Activated CD4-positive, alpha-beta T cell treated with anti-CD3 and anti-CD28 coated beads, Interleukin-2, amount 50 U/mL, for 1 hour (primary cell): ENCODE measurements at places on chromosomes 7 and 10.

GRCh38 chr7:137804836-137805235 is 41.9 kb downstream of the DGKI start:
- DNase-seq = no peak

DNA sequence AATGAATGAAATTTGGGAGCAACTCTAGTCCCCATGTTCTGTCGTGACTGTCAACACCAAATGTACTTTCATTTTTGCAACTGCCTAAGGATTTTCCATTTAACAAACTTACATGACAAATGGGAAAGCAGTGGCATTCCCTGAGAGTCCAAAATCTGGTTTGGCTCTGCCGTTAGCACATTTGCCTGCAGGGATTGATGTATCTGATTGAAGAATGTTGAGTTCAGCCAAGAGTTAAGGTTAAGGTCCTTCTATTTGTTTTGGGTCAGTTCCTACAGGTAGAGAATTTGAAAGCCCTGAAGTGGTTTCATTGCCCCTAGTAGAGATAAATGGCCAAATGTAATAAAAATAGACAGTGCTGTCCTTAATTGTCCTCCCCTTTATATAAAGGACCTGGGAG is 406.5 kb upstream of the GALNT17 start:
- DNase-seq = no peak

GRCh38 chr10:565676-566075 is 123.8 kb downstream of the DIP2C start:
- no peak for DNase-seq

GRCh38 chr7:41147606-41148485 is 555.0 kb downstream of the INHBA start:
- DNase-seq = no peak

GRCh38 chr7:20201380-20201779 is 15.8 kb downstream of the MACC1 start:
- no peak for DNase-seq

- DNase-seq = no peak
Measured at GRCh38 chr10:120727001-120727400, 124.2 kb upstream of the WDR11 start.

DNA sequence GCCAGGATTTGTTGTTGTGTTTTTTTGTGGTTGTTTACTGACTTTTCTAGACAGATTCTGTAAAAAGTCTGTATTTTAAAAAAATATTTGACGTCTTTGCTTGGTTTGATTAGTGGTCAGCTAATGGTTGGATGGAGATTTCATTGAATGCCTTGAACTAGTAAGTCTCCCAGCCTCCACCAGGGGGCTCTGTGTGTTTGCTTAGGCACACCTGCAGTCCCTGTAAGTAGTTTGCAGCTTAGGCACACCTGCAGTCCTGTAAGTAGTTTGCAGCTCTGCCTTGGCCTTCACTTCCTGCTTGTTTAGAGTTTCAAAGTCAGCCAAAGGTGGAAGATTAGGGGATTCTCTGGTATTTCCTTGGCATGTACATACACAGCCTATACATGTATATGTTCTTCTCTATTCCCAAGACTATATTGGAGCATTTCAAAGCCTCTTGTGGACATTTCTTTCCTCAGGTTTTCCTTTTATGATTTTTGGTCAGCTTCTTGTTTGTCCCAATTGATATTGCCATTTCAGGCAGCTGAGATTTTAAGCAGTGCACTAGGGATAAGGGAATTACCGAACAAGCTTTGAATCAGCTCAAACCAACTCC is 101.6 kb downstream of the CCSER2 start:
- DNase-seq = peak; percentile 66

- peak; percentile 12 for DNase-seq
Measured at GRCh38 chr10:329361-330099, 194.3 kb downstream of the ZMYND11 start.

DNA sequence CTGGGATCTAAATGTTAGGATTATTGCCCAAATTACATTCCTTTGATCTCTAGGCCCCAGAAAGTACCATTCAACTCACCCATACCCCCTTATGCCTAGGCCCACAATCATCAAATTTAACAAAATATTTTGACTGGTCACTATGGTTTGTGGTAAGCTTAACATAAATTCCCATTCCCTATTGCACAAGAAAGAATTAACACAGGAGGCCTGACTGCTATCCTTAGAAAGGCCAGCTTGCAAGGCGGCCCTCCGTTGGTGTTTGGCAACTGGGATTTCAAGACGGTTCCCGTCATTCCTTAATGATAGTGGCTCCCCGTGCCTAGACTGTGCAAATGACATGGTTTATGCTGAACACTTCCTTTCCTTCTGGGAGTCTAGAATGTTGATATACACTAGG is 29.6 kb downstream of the ARHGAP21 start:
- DNase-seq = no peak

- no peak for DNase-seq
Measured at GRCh38 chr7:11750191-11750590, 81.8 kb downstream of the THSD7A start.

- DNase-seq = no peak
Measured at GRCh38 chr7:13790611-13791010, 198.9 kb downstream of the ETV1 start.

GRCh38 chr10:117221156-117221711 is 19.7 kb upstream of the SLC18A2 start:
- no peak for DNase-seq

DNA sequence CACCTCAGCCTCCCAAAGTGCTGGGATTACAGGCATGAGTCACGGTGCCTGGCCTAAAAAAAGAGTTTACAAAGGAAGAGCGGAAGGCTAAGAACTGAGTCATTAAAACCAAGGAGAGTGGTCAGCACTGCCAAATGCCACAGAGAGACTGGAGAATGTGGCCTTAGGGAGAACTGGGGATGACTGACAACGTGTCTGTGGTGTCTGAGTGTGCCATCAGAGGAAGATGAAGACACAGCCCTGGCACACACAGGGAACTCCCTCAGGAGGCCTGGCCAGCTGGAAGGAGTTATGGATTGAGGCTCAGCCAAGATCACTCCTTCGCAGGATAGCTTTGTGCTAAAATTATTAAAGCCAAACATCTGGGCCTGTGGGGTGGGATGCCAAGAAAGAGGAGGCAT is 3.9 kb upstream of the INA start:
- no peak for DNase-seq

- no peak for DNase-seq
Measured at GRCh38 chr10:48792687-48793096, 108.0 kb downstream of the WDFY4 start.

- DNase-seq = no peak
Measured at GRCh38 chr7:158443688-158444483, 143.7 kb downstream of the PTPRN2 start.

DNA sequence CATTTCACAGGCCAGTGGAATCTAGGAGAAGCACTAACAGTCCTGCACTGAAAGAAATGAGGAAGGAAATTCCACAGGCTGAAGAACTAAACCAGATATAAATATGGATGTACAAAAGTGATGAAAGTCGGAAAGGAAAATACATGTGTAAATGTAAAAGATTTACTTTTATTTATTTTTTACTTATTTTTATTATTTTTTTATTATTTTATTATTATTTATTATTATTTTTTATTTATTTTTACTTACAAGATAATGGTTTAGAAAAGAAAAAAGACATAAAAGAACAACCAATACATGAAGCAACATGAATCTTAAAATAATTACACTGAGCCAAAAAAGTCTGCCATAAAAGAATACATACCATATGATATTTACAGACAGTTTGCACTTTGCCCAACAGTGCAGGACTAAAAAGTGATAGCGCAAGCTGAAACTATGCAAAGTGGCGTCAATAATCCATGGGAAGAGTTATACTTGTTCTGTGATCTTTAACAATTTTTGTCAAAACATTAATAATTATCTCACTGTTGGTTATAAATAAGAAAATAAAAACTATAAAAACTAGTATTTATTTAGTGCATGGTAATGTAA is 317.8 kb upstream of the MKI67 start:
- no peak for DNase-seq

GRCh38 chr10:101896225-101896877 is 52.8 kb upstream of the KCNIP2 start:
- DNase-seq = no peak

DNA sequence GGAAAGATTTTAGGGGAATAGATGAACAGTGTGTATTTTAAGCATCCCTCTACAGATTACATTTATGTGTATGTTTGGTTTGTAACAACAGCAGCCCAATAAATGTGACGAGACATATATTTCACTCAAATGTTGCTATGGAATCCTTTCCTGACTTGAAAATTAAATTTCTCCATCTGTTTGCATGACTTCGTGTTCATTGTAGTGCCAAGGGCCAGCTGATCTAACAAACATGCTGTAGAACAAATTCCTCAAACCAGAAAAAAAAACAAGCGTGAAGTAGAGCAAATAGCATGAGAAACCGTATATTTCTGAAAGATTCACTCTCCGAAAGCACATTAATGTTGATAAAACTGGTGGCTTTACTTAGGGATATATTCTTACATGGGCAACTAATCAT is 87.8 kb downstream of the NRCAM start:
- DNase-seq = no peak

- no peak for DNase-seq
Measured at GRCh38 chr7:471191-471865, 48.3 kb downstream of the PDGFA start.

DNA sequence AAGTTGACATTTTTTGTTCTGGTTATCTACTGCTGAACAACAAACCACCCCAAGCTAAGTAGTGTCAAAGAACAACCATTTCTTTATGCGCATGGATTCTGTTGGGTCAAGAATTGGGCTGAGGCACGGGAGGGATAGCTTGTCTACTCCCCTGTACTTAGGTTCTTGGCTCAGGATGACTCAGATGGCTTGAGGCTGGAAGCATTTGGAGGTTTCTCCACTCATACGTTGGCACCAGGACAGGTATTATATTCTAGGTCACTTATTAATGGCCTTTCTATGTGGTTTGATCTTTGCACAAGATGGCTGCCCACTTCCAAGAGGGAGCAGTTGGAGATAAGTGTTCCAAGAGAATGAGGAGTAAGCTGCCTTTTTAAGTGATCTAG is 11.8 kb upstream of the TFAM start:
- DNase-seq = no peak

DNA sequence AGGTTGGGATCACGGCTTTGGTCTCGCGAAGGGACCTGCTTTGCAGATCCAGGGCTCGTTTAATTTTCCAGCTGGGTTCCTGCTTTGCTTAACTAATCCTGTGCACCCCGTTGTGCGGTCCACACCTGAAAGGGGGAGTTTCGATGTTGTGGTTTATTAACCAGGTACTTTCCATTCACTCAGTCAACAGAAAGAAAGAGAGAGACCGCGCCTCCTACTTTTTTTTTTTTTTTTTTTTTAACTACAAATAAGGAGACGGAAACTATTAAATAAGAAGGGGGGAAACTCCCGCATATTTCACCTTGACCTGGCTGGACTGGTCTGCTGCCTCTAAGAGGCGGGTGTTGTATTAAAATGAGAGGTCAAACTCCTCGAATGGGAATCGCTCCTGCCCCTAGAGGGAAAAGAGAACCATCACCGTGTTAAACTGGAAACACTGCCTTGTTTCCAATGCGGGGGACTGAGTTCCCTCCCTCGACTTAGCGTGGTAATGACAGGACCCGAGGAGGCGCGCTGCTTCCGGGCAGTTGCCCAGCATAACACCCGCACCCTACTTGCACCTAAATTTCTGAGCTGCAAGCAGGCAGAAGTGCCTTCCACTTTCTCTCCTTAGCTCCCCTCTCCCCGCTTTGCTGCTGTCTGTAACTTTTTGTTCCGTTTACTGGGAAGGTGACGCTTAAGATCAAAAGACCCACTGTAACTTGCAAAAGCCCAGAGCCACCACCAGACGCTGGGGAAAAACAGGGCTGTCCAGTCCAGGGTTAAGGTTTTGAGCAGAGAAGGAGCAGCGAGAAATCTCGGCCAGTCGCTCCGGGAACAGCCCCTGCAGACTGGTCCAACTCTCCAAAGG is 1.1 kb upstream of the ITGB8 start:
- no peak for DNase-seq

DNA sequence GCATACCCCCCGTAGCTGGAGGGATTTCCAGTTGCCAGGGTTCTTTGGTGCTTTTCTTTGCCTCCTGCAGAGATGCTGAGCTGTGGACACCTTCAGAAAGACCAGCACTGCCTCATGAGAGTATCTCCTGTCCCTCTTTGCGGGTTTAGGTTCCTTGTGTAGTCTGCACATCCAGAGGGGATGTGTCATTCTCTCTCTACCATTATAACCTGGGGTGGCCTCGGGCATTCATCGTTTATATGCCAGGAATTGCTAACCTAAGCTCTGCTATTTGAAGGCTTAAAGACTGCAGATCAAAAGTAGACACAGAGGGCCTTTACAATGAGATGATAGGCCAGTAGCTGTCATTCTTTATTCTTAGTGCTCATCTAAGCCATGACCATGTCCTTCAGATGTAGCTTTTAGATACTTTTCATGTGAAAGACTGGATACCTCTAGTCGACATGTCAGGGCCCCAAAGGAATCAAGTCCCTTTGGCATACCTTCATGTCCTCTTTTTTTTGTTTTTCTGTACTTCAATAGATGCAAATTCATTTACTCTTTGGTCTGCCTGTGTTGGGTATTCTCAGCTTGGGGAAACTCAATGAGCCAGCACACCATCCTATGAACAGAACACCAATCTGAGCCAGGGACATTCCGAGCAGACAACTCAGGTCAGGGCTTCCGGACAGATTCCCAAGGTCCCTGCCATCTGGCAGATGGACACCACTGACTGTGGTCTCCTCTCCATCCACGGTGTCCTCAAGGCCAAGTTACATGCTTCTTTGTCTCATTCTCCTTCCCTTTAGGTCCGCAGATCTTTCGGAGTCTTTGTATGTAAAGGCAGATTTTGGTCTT is 129.3 kb downstream of the NRF1 start:
- no peak for DNase-seq

DNA sequence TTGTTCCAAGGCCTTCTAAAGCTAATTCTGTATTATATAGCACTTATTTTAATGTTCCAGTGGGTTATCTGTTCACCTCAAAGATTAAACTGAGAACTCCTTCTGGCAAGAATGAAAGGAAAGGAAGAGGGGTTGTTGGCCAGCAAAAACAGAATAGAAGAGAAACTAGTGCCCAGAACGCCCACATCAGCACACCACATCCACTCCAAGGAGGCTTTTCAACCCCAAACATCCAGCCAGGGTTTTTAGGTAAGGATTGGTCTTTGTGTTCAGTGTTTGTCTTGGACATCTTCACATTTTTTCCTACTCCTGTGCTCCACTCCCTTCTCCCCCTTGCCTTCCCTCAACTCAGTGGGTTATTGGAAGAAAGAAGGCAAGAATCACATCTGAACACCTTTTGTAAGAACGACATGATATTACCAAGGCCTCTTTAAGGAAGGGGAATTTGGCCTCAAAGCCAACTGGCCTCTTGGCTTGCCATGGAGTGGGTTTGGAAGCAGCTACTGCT is 55.8 kb downstream of the BICC1 start:
- no peak for DNase-seq
